ENCODE measurements at places on chromosomes 1 and 21.

DNA sequence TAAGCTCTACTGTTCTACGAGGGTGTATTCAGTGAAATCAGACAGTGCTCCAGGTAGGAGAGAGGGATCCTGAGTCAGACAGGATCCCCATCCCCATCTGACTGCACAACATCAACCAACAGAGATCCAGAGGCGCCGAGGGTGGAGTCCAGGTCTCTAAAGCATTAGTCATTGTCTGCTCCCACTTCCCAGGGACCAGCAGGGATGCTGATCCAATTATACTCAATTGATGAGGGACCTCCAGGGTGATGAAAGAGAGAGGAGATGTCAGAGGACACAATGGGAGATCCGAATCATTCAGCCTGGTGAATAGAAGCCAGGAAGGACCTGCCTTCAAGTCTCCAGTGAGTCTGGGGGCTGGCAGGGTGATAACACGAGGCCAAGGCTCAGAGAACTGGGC lies 39.5 kb upstream of the STMN1 start:
- DNase-seq = peak; percentile 40

- DNase-seq = no peak
These were observed 38.6 kb downstream of the SIPA1L2 start for GRCh38 chr1:232591344-232591743.

DNA sequence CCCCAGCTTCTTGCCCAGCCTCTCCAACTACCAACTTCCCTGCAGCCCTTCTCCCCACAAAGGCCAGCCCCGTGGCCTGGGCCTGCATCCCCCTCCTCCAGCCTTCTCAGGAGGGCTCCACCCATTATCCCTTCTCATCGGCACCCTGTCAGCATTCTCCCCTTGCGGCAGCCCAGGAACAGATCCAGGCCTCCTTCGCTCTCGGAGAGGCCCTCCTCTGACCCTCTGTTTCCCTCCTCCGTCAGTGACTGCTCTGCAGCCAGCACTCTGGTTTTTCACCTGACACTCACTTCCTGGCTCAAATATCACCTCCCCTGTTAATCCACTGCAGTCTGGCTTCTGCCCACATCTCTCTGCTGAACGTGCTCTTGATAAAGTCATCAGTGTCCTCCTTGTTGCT lies 17.5 kb downstream of the ADGRB2 start:
- no peak for DNase-seq

- DNase-seq = no peak
These were observed 43.7 kb downstream of the HENMT1 start for GRCh38 chr1:108617008-108617723.

DNA sequence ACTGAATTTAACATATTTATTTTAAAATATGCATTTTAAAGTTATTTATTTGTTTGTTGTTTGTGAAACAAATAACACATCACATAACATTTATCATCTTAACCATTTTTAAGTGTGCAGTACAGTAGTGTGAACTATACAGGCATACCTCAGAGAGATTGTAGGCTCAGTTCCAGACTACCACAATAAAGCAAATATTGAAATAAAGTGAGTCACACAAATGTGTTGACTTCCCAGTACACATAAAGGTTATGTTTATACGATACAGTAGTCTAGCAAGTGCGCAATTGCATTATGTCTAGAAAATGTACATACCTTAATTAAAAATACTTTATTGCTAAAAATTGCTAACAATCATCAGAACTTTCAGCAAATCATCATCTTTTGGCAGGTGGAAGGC lies 739.4 kb upstream of the ADGRL4 start:
- DNase-seq = no peak

GRCh38 chr1:77948841-77949424 lies 29.9 kb downstream of the FUBP1 start:
- peak; percentile 12 for DNase-seq

GRCh38 chr1:209230314-209230713 lies 353.2 kb upstream of the CAMK1G start:
- DNase-seq = no peak

DNA sequence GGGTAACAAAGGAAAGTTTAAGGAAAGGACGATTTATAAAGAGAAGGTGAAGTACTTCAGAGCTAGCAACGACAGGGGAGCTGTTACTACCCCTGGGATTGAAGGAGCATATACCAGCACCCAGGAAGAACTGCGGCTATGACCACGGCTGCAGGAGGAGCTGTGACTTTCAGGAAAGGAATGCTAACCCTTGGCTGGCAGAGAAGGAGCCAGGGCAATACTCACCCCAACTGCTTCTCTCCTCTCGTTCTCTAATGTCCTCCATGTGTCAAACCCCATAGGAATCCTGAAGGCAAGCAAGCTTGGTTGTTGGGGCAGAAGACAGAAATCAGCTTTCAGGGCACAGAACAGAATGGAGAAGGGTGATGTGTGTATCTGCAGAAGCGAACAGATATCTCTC lies 120.5 kb downstream of the TMEM53 start:
- no peak for DNase-seq

DNA sequence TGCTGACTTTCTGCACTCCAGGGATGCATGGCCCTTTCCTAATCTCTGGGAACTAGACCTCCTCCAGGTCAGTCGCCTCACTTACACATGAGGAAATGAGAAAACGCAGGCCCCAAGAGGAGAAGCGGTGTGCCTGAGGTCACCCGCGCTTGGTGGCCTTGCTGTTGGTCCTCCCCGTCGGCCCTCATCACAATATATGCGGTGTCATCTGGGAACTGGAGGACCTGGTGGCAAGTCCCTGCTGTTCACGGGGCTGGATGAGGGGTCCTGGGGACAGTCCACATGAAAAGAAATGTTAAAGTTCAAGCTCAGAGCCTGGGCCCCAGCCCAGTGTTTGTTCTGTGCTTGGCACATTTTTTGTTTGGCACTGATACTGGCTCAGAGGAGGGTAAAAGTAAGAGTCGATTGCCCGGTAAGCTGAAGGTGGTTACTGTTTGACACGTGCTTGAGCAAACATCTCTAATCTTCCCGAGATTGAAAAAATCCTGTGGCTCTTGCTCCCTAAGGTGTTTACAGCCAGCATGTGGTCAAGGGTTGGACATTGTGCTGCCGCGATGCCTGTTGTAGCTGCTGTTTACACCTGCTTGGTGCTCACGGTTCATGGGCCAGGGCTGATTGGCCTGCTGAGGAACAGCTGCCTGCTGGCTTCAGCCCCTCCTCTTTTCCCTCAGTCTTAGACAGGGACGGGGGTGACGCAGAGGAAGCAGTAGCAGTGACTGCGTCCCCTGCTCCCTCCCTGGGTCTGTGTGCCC lies 5.2 kb downstream of the COQ8A start:
- DNase-seq = no peak

DNA sequence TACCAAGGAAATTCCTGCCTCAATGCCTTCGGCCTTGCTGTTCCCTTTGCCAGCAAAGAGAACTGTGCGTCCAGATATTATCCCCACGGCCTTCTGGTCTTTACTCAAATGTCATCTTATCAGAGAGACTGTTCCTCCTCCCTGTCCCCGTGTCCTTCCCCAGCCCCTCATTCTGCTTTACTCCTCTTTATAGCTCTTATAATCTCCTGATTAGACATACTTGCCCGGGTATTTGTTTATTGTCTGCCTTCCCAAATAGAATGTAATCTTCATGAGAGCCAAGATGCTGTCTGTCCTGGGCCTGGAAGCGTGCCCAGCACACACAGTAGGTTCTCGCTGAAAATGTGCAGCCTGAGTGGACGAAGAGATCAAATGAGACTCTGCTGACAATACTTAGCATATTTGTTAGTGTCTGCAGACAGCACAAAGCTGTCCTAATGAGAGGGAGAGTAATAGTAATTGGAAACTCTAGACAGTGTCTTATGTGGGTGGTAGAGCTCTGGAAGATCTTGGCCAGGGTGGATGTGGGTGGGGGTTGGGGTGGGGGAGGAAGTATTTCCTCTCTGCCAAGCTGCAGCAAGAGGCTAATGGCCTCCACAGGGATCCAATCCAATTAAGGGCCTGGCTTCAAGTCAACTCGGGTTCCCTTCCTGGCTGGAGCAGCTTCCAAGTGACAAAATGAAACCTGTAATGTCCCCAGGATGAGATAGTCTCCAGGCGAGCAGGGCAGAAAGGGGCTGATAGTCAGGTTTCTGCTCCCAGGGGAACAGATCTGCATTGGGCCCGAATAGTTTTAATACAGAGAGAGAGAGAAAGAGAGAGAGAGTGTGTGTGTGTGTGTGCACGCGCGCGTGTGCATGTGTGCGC lies 9.5 kb upstream of the CLIC4 start:
- DNase-seq = no peak

GRCh38 chr1:53186533-53186932 lies 10.1 kb upstream of the CPT2 start:
- no peak for DNase-seq

DNA sequence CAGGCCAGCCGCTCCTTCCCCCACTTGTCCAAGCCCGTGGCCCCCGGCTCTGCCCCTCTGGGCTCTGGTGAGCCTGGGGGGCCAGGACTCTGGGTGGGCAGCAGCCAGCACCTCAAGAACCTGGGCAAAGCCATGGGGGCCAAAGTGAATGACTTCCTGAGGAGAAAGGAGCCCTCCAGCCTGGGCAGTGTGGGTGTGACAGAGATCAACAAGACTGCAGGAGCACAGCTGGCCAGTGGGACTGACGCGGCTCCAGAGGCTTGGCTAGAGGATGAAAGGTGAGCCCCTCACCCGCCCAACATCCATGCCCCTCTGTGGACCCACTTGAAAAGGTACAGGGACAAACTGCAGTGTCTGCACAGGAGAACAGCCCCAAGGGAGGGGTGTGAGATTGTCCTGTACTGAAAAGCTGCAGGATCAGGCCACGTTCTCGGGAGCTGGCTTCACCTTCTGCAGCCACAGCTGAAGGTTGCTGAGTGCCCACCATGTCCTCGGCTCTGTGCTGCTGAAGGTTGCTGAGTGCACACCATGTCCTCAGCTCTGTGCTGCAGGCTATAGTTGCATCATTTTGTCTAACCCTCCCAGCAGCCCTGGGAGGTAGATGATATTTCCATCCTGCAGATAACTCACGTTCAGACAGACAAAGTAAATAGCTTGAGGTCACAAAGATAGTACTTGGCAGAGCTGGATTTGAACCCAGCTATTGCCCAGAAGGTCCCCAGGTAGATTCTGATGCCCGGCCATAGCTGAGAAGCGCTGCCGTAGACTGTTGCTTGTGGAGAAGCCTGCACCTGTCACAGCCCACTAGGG lies 618 bp downstream of the C1orf226 start:
- DNase-seq = no peak

DNA sequence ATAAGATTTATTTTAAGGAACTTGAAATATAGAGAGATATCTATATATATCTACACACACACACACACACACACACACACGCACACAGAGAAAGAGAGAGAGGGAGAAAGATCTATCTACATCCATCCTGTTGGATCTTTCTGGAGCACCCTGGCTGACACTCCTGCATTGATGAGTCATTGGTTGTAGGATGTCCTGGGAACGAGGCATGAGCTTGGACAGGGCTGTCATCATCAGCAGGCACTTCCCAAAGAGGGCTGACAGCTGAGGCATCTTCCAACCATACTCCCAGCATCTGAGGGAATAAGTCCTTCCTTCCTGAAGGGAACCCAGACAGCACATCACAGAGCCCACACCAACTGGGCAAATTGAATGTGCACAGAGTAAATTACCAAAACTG lies 99.1 kb upstream of the ERG start:
- no peak for DNase-seq

- DNase-seq = no peak
These were observed 26.7 kb upstream of the GLIS1 start for GRCh38 chr1:53765657-53766056.

DNA sequence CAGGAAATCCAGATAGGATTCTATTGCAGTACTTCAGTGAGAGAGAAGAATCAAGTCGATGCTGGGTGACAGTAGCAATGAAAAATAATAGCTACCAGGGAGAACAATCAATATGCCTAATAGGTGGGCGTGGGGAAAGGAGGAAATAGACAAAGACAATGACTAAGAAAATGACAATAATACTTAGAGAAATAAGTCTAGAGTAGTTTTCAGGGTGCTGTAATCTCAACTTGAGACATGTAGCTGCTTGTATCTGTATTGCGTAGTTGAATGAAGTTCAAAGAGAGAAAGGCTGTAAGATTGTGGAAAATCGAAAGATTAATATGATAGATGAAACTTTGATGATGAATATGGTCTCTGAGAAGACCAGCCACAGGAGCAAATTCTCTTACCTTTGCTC lies 2.6 kb downstream of the STXBP3 start:
- no peak for DNase-seq

GRCh38 chr1:232590744-232591082 lies 39.2 kb downstream of the SIPA1L2 start:
- DNase-seq = no peak

- DNase-seq = no peak
These were observed 19.8 kb downstream of the MIER1 start for GRCh38 chr1:66944330-66945274.

- no peak for DNase-seq
These were observed 39.0 kb downstream of the AHDC1 start for GRCh38 chr1:27564710-27565649.

DNA sequence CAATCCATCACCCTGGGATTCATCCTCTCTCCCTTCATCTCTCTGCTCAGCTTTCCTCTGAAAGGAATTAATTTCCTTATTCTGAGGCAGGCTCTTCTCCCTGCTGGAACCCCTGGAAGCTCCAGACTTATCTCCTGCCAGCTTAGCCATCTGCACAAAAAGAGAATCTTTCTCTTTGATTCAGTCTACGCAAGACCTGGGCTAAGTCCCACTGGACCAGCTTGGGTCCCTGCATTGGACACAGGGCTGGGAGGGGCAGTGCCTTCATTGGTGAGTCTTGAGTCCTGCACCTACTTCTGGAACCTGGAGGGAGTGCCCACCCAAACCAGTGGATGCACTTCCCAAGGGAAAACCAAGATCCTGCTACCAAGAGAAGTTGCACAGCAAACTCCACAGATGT lies 271.7 kb upstream of the CSF3R start:
- no peak for DNase-seq

DNA sequence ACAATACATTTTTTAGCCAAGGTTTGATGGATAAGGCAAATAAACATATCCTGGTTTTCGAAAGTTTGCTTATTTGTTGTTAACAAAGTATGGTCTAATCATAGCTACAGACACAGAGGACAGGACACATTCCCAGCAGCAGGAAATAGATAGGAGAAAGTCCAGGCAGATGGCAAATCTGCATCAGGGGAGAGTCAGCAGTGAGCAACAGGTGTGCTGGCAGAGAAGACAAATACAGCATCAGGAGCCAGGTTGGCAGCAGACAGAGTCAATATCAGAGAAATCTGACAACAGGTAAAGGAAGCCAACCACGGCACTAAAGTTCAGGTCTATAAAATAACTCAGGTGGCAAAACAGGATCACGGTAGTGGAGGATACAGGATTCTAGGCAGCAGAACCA lies 210.7 kb upstream of the PTBP2 start:
- no peak for DNase-seq

DNA sequence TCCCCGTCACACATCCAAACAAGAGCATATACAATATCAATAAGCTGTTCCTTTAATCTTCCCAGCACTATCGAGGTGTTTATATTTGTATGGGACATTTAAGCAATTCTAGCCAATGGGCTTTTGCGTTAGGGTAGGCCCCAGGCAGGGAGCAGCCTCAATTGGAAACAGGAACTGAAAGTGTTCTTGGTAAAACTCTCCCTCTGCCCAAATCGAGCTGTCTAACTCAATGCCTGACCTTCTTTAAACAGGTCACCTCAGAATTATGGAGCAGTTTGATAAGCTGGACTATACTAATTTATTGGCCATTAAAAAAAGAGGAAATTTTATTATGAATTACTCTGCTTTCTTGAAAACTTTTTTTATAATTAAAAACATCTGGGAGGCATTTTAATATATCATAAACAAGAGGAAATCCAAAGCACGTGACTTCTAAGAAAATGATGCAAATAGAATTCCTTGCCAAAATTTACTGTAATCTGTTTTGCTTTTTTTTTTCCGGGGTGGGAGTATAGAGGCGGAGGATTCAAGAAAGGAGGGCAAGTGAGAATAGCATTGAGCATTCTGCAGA lies 498.1 kb downstream of the LMO4 start:
- DNase-seq = no peak

- DNase-seq = no peak
These were observed 9.6 kb downstream of the BCAR3 start for GRCh38 chr1:93672069-93672468.

All from neuronal stem cell (in vitro differentiated cells).